ENCODE measurements at places on chromosomes 3 and 15. TPM values are rescaled to one million over a fixed set of nuclear protein-coding genes. Genes with fewer than 3 reads are reported as not detected.
A peak's percentile ranks its signal among the peaks of the same experiment; 100 is the strongest.

Gene CCDC54
- not detected for total RNA-seq

Gene ANKDD1A
- 2.4 TPM for total RNA-seq

Gene CHAC1
- total RNA-seq, result 86.3 TPM

Gene ATP11B
- total RNA-seq, result 28.4 TPM

Gene GOLGA6L9
- 4.9 TPM for total RNA-seq

GRCh38 chr3:189294649-189295048 is 122.9 kb downstream of the TPRG1 start:
- DNase-seq, result no peak

- peak; percentile 55 for DNase-seq
These were observed 63.5 kb upstream of the KLF13 start for GRCh38 chr15:31262901-31263671.

DNA sequence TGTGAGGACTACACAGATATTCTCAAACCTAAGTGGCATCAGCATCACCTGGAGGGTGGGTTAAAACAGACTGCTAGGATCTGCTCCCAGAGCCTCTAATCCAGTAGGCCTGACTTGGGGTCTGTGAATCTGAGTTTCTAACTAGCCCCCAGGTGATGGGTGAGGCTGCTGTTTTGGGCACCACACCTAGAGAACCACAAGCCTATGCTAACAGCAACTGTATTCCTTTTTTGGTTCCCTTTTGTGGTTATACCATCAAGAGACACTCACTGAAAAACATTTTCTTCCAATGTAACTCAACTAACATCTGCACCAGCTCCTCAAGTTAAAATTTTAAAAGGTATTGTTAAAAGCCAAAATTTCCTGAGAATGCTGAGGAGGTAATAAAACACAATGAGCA is 16.0 kb downstream of the WDR82 start:
- DNase-seq, result no peak

- no peak for DNase-seq
These were observed 612.9 kb upstream of the TBL1XR1 start for GRCh38 chr3:177810162-177810623.

- no peak for DNase-seq
These were observed 35.4 kb downstream of the SMARCC1 start for GRCh38 chr3:47746264-47746663.

- no peak for DNase-seq
These were observed 109.8 kb downstream of the ASB7 start for GRCh38 chr15:100712226-100712625.

DNA sequence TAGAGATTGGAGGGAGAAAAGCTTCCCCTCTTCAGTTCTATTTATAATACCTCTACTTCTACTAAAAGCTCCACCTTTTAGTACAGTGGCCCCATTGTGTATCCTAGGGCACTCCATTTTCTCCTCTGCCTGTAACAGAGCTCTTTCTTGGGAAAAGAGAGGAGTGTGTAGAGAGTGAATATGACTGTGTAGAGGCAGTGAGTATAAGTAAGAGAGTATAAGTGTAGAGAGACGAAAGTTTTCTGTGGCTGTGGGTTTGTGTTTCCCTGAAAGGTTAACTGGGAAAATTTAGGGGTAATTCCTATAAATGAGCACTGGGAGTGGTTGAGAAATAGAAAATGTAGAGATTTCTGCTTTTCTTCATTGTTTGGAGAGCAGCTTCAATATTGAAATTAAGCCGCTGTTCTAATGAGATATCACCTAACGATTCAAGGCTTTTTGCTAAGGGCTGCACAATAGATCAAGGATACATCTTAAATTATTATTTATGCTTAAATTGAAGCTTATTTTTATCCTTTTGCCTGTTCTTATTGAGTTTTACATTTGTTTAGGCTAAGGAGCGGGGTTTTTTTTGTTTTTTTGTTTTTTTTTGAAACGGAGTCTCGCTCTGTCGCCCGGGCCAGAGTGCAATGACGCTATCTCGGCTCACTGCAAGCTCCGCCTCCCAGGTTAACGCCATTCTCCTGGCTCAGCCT is 6.9 kb downstream of the IQGAP1 start:
- DNase-seq, result no peak

DNA sequence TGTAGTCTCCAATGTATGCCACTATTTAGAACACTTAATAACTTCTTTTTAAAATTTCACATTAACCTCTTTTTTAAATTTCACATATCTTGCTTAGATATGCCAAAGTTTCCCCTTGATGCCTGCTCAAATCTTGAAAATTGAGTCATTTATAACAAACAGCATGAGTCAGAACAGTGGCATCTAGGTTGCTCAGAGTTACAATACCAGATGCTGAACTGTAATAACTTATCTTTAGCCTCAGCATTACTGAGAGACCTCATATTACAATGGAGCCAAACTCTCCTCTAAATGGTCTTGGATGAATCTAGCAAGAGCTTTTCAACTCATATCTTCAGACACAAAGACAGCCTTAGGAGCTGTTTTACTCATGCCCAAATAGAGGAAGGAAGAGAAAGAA is 439.3 kb upstream of the ARPP21 start:
- peak; percentile 50 for DNase-seq

- no peak for DNase-seq
These were observed 45.5 kb upstream of the PRR23E start for GRCh38 chr3:127147291-127147885.

GRCh38 chr15:48718646-48719045 is 73.1 kb upstream of the FBN1 start:
- DNase-seq, result no peak

DNA sequence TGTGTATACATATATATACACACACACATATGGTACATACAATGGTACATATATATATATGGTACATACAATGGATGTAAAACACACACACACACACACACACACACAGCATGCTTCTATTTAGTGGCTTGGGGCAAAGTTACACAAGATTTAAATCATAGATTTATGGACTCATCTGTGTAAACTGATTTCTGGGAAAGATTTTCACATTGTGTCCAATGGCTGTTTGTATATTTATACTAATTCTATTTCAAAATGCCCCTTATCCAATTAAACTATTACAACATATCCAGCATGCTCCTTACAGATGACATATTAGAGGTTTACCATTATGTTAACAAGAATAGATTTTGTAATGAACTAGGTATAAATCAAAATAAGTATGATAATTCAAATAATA is 94.9 kb downstream of the ANO10 start:
- DNase-seq, result no peak

DNA sequence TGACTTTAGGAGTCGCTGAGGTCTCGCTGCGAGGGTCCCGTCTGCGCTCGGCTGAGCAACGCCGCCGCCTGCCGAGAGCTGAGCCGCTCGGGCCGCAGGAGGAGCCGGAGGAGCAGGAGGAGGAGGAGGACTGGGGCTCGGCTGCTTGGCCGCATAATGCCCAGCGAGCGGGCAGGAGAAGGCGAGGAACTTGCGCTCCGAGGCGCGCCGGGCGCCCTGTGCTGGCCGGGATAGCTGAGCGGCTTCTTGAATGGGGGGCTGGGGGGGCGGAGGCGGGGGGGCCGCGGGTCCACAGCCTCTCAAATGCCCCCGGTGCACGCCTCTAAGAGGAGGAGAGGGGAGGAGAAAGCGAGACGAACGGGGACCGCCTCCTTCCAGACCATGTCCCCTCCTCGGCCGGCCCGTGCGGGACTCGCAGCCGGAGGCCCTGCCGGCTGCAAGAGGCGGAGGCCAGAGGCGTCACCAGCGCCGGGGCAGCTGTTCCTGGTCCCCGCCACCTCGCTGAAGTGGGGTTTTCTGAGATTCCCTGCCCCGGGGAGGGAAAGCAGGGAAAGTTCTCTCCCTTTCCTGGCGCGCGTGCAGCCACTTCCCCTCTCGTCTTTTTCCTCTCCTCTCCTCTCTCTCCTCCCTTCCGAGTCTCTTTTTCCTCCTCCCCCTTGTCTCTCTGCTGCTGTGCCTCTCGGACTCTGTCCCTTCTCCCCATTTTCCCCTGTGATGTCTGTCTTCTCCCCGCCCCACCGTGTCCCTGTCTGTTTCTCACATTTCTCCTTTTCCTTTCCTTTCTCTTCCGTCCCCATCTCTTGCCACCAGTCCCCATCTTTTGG is at the start of gene ADAMTS9:
Gene ADAMTS9, minus strand, starts transcription at position 220 of the 824 bp plus-strand sequence. CDS start 343 bp downstream, outside the sequence.
- no peak for DNase-seq

GRCh38 chr15:43751885-43752284 is 5.6 kb downstream of the PDIA3 start:
- no peak for DNase-seq

DNA sequence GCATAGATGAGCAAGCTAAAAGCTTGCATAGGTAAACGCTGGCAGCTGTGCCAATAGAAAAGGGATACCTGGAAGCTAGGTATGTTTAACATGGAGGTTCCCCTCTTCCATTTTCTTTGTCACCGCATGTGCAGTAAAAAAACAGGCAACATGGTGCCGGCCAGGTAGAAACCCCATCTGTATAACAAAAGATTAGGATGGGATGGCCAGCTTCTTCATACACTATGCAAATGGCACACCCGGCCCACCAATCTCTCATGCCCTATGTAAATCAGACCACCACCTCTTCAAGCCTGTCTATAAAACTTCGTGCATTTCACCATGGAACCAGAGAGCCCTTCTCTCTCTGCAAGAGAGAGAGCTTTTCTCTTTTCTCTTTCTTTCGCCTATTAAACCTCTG is 224.3 kb upstream of the P2RY1 start:
- DNase-seq, result no peak

DNA sequence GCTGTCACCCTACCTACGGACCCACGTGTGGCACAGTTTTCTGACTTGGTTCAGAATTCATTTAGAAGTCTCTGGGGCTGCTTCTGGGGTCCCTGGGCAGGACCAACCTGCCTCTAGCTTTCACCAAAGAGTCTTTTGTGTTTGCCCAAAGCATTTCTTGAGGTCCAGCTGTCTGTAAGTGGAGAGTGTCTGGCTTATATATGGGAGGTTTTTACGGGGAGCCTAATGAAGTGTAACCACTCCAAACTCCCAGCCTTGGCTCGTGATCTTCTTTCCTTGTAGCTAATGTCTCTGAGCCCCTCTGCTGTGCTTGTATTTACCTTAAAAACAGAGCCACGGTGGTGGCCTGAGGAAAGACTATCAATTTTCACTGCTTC is 109.0 kb upstream of the CTDSPL start:
- DNase-seq, result no peak

DNA sequence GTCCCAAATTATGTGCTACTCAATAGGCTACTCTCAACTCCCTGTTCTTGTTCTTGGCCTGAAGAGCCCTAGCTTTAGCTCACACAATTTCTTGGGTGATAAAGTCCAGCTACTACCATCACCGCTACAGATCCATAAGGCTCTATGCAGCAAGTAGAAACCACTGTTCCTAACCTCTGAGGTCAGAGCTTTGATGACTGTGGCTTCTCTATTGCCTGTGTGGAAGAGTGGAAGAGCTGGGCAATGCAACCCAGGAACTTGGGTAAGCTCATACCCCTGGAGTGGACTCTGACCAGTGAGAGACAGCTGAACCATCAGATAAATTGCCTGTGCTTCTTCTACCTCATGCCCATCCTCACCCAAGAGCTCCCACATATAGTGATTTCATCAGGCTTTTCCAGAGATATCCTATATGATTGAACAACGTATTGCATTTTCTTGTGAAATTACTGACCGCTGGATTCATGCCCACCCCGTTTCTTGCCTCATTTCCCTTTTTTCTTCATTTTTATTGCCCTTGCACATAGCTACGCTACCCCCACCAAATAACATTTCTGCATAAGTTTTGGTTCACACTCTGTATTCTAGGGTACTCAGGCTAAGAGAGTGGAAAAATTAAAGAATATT is 172.3 kb upstream of the MBNL1 start:
- no peak for DNase-seq

- DNase-seq, result no peak
These were observed 172.0 kb downstream of the TCF12 start for GRCh38 chr15:57090496-57090859.

GRCh38 chr15:24919446-24919845 is 35.3 kb upstream of the SNRPN start:
- no peak for DNase-seq

DNA sequence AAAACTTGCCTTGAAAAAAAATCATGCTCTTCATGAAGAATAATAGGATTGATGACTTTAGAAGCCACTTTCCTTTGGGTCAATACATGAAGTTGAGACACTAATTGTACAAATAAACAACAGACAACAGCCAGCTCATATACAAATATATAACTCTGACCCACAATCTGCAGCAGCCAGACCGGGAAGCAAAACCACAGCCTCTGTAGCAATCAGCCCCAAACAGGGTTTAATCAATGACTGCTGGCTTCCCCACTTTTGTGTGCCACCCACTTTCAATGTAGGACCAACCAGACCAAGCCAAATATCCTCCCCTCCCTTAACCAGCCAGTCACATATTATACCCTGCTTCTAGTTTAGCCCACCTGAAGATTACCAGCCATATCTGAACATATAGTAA is 39.0 kb downstream of the IFT57 start:
- no peak for DNase-seq

GRCh38 chr3:69082805-69083204 is 1.9 kb upstream of the ARL6IP5 start:
- peak; percentile 63 for DNase-seq

DNA sequence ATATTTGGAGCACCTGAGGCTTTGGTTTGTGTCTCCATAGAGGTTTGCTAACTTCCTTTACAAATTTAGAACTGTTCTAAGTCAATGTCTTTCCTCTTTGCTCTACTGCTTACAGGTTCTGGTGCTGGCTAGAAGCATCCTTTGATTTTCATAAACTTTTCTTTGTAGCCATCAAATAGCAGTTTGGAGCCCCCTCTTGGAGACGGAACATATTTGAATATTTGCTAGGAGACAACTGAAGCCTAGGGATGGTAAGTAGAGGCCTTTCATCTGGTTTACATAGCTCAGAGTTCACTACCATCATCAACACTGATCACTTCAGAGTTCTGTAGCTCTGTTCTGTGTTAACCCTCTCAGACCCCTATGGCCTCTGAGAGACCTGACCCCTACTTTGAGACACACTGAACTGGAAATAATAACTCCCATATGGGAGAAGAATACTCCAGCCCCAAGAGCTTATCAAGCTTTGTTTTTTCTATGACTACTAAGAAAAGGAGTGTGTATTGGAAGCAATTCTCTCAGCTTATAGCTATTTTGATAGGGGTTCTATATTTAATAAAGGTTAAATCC is 420.4 kb downstream of the EPHA3 start:
- DNase-seq, result no peak

DNA sequence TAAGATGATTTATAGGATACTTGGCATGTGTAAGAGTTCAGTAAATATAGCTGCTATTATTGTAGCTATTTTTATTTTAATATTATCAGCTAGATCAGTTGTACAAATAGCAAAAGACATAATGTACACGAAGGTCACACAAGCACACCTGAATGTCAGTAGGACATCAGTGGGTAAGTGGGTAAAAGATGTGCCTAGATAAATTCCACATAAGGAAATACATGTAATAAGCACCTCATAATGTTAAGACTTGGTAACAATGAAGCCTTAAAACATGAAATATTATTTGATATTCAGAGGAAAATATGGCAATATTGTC is 41.5 kb downstream of the ABHD2 start:
- no peak for DNase-seq

- DNase-seq, result peak; percentile 34
These were observed 12.1 kb upstream of the SIAH2 start for GRCh38 chr3:150775001-150775599.

GRCh38 chr3:69326855-69327300 is 59.0 kb downstream of the FRMD4B start:
- no peak for DNase-seq

Data from kidney epithelial cell (primary cell).